ENCODE measurements at places on chromosomes 12 and 14.

- DNase-seq, result peak; percentile 71
Observed at GRCh38 chr14:72904840-72905561, 11.1 kb upstream of the DPF3 start.

- DNase-seq, result no peak
Observed at GRCh38 chr14:69501423-69501838, 16.9 kb downstream of the PLEKHD1 start.

DNA sequence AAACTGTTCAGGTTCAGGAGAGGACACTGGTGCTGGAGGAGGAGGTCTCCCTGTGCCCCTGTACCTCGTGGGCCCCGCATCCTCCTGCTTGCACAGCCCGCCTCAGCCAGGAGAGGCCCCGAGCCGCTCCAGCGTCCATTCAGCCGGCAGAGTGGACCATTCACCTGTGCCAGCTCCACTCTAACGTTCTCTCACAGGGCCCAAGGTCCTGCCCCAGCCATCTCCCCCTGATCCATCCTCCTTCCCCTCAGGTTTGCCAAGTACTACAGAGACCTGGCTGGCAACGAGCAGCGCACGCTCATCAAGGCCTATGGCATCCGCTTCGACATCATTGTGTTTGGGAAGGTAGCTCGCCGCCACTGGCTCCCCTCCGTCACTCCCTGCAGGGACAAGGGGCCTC, 22.2 kb downstream of the P2RX4 start:
- DNase-seq, result no peak

DNA sequence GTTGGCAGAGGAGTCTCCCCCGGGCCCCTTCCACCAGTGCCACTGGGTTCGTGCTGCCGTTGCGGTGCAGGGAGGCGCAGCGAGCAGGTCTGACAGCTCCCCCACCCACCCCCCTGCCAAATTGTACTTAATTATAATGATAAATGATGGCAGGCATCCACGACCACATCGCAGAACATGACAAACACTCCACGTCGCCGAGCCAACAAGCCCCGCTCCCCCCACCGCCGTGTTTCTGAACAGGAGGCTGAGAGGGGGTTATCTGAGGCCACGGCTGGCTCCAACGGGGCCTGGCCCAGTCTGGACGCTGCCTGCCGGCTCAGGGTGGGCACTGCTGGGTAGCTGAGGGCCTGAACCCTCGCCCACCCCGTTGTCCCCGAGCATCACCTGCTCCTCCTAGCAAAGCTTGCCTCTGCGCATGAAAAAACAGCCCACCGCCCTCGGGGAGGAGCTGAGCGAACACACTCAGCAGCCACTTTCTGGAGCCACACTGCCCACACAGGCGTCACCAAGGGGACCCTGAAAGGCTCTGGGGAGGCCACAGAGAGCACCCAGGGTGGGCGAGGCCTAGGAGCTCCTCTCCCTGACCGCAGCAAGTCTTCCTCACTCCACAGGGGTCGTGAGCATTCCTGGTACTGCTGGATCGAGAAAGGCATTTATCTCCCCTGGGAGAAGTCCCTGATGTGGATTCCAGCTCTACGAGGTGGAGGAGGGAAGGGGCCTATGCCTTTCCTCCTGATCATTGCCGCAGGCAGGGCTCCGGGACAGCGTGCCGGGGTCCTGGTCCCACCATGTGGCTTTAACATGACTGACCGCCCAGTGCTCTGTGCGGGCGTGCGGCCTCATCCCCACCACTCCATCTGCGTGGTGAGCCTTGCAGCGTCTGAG, 35.4 kb upstream of the DIO3 start:
- DNase-seq, result no peak

GRCh38 chr12:101795786-101796185, 35.0 kb downstream of the GNPTAB start:
- no peak for DNase-seq

GRCh38 chr12:39736406-39736805, 116.8 kb upstream of the ABCD2 start:
- no peak for DNase-seq

DNA sequence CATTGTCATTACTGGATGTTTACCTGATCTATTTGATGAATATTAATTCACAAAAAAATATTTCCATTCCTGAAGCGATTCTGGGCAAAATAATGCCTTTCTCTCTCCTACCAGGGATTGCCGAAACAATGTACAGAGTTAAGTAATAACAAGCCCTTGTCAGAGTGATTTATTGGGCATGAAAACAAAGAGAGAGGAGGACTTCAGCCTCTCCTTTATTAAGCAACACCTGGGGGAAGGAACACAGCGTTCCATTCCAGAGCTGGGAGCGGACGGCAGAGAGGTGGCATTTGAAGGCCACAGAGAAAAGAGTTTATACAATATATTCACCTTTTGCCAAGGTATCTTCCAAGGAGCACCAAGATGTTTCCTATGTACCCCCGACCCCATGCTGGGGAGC, 165.8 kb downstream of the KSR2 start:
- DNase-seq, result no peak

DNA sequence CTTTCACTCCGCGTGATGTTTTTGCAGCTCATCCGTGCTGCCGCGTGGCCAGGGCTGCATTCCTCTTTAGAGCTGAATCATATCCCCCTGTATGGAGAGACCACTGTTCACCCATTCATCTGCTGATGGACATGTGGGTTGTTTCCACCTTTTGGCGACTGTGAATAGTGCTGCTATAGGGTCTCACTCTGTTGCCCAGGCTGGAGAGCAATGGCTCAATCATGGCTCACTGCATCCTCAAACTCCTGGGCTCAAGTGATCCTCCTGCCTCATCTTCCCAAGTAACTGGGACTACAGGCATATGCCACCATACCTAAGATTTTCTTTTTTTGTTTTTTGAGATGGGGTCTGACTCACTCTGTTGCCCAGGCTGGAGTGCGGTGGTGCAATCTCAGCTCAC, 36.5 kb downstream of the RILPL1 start:
- no peak for DNase-seq

Data from OCI-LY7 (cell line).